ENCODE measurements at places on chromosomes 2 and 18.

DNA sequence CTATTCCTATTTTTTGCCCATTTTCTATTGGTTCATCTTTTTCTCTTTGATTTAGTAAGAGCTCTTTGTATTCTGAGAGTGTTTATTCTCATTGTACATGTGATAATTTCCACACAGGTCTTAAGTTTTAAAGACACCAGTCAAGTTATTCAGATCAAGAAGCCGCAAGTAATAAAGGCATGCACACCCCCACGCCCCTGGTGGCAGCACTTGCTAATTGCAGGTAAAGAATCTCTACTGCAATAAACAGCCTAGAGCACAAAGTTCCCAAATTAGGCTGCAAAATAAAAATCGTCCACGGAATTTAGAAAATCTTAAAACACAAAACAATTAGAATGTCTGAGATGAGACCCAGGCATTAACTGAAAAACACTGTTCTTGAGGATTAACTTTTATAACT, 45.2 kb downstream of the ST3GAL5 start:
- DNase-seq = peak; percentile 40

GRCh38 chr18:5311301-5311989, 15.9 kb upstream of the ZBTB14 start:
- no peak for DNase-seq

DNA sequence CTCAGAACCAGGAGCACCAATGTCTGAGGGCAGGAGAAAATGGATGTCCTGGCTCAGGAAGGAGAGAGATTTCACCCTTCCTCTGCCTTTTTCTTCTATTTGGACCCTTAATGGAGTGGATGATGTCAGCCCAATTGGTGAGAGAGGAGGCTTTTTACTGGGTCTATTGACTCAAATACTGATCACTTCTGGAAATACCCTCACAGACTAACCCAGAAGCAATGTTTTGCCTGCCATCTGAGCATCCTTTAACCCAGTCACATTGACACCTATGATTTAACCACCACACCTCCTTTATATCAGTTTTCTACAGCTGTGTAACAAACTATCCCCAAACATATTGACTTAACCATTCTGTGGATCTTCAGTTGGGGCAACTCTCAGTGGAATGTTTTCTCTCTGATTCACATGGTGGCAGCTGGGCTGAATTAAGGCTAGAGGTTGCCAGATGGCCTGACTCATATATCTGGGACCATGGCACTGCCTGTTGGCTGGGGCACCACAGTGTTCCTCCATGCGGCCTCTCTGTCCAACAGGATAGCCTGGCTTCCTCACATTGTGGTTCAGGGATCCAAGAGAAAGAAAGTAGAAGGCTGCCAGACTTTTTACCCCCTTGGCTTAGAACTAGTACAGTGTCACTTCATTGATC, 18.2 kb upstream of the MBOAT2 start:
- DNase-seq = no peak

- DNase-seq = peak; percentile 62
Observed at GRCh38 chr2:29309090-29310029, 194.1 kb downstream of the CLIP4 start.

GRCh38 chr2:236512267-236512666, 57.4 kb upstream of the ACKR3 start:
- no peak for DNase-seq

- no peak for DNase-seq
Observed at GRCh38 chr2:86224645-86225355, 25.5 kb downstream of the MRPL35 start.

GRCh38 chr2:145654746-145655145, 1134.8 kb upstream of the ZEB2 start:
- DNase-seq = no peak

GRCh38 chr18:21004726-21005125, 106.9 kb downstream of the ROCK1 start:
- no peak for DNase-seq

- DNase-seq = no peak
Observed at GRCh38 chr18:55224086-55224625, 264.9 kb upstream of the CCDC68 start.

DNA sequence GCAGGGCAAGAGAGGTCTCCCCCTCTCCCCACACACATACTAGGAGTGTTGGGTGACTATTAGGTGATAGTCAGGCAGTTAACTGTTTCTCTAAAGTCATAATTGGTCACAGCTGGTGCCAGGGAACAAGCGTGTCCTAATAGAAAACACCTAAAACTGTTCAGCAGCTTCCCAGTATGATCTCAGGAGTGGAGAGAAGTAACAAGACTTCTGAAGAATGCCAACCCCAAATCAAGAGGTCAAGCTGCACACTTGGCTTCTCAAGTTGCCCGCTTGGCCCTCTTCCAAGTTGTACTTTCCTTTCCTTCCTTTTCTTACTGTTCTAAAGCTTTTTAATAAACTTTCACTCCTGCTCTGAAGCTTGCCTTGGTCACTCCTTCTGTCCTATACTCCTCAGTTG, 22.4 kb upstream of the STAT1 start:
- DNase-seq = no peak

GRCh38 chr18:22643731-22644130, 226.0 kb upstream of the CTAGE1 start:
- no peak for DNase-seq

DNA sequence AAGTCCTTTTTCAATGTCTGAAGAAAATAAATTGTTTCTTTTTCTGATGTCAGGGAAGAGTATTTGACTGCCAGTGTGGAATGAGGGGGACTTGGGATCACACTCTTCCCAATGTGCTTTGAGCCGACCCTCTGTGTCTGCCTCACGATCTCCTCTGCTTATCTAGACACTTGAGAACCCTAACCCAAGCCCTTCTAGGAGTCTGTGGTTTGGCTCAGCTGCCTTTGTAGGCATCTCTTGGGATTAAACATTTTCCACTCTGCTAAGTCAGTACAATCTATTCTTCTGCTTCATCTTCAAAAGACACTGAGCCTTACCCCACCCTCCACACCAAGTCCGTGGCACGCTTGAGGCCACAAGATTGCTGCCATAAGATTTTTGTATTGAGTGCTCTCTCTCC, 19.4 kb downstream of the FAM110C start:
- DNase-seq = no peak

GRCh38 chr18:68354176-68354575, 360.7 kb downstream of the TMX3 start:
- DNase-seq = no peak

- DNase-seq = no peak
Observed at GRCh38 chr2:207724113-207724512, 12.7 kb downstream of the CCNYL1 start.

DNA sequence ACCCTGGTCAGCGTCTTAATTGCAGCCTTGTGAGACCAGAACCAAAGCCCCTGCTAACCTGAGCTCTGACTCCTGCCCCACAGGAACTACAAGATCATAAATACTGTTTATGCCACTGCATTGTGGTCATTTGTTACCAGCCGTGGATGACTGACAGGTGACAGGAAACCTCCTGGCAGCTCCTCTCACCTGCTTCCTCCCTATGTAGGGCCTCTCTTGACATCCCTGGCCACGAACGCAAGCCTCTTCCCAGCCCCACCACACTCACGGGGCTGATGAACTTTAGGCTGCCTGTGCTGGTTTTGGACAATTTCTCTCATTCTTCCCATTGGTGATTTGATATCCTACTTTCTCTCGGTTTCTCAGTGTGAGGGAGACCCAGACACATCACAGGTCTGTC, 357.2 kb upstream of the MYT1L start:
- no peak for DNase-seq

GRCh38 chr2:28370354-28370753, 22.3 kb upstream of the FOSL2 start:
- DNase-seq = no peak

- peak; percentile 30 for DNase-seq
Observed at GRCh38 chr2:125745514-125745913, 910.4 kb upstream of the GYPC start.

- no peak for DNase-seq
Observed at GRCh38 chr2:126884861-126885750, 13.6 kb upstream of the TEX51 start.

- DNase-seq = no peak
Observed at GRCh38 chr2:187136646-187137045, 287.7 kb upstream of the ZSWIM2 start.

DNA sequence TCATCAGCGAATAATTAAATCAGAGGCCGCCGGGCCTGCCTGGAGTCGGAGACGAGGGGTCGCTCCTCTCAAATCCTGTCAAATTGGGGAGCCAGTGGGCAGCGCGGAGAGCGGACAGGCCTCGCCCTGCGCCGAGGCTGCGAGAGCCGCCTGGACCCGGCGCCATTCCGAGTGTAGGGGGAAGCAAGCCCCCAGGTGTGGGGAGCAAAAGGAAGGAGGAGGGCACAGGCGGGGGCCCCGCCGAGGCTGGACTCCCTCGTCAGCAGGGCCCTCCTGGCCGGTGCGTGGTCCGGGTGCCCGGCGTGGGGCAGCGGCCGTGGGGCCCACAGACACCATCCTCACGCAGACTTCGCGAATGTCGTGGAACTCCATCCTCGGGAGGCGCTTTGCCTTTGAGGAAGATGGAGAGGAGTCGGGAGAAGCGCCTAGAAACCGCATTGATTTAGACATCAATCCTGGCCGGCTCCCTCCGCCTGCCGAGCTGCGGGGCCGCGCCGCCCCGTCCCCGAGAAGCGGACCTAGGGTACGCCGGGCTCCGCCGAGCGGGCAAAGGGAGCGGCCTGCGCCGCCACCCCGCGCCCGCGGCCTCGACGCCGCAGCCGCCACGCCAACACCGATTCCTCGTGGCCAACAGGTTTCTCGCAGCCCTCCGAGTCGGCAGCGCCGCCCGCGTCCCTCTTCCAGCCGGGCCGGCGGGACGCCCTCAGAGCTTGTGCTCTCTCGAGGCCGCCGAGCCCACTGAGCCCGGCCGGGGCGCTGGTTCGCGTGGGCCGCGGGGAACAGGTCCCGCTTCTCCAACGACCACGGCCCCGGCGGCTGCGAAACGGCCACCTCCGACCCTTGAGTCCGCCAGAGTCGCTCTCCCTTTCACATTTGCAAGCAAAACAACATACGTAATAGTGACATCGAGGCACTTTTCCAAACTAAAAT, 6.7 kb upstream of the ONECUT2 start:
- DNase-seq = no peak

DNA sequence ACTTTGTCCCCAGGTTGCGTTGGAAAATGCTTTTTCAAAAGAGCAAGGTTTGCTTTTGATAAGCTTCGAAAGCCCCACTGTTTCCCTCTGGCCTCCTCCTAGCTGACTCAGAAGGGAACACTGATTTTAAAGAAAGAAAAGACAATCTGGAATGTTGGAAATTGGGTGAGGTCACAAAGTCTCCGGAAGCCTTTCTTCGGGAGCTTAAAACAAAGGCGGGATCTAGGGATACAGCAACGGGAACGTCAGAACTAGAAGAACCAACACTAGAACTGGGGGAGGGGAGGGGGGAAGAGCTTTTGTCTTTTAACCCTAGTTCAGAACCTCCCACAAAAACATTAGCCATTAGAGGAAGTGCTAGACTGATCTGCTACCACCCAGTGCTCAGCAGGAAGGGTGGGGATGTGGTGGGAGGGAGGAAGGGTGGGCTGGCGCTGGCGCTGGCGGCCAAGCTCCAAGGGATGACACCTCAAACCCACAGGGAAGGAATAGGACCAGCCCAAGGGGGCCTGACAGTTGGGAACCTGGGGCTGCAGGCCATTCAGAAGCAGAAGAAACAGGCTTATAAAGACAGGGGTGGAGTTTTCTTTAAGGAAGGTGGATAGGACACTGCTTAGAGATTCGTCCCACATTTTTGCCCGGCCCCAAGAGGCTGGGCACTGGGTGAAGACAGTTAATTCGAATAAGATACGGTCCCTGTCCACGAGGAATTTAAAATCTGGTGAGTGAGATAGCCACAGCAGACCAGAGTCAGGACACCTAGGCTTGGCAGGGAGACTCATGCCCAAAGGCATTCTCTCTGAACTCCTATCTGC, 1.7 kb downstream of the TMSB10 start:
- peak; percentile 16 for DNase-seq

DNA sequence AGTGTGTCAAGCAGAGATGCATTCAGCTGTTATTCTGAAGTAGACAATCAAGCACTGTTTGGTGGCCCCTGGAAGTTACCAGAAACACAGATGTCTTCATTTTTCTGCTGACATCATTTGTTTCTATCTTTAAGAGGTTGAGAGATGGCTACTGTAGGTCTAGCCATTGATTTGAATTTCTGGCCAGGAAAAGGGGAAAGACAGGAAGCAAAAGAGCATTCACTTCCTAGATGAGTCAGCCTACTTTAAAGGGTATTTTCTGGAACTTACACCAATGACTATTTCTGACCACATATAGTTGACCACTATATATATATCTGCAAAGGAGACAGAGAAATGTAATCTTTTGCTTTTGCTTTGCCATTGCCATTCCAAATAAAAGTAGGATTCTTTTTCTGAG, 900.1 kb upstream of the SOX11 start:
- DNase-seq = no peak

DNA sequence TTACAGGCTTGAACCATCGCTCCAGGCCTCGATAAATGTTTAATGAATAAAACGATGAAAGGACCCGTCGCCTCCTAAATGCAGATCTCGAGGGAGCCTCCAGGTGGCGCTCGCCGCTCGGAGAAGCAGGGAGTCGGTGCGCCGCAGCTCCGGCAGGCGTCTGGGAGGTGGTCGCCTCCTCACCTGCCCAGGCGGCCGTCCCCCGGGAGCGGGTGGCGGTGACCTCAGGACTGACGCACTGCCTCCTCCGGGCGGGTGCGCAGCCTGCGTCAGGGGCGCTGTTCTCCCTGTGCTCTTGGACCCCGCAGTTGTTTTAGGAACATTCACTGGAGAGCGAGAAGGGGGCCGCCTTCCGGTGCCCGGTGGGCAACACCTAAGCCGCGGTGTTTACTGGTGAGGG, 38.6 kb upstream of the POLE4 start:
- peak; percentile 86 for DNase-seq

DNA sequence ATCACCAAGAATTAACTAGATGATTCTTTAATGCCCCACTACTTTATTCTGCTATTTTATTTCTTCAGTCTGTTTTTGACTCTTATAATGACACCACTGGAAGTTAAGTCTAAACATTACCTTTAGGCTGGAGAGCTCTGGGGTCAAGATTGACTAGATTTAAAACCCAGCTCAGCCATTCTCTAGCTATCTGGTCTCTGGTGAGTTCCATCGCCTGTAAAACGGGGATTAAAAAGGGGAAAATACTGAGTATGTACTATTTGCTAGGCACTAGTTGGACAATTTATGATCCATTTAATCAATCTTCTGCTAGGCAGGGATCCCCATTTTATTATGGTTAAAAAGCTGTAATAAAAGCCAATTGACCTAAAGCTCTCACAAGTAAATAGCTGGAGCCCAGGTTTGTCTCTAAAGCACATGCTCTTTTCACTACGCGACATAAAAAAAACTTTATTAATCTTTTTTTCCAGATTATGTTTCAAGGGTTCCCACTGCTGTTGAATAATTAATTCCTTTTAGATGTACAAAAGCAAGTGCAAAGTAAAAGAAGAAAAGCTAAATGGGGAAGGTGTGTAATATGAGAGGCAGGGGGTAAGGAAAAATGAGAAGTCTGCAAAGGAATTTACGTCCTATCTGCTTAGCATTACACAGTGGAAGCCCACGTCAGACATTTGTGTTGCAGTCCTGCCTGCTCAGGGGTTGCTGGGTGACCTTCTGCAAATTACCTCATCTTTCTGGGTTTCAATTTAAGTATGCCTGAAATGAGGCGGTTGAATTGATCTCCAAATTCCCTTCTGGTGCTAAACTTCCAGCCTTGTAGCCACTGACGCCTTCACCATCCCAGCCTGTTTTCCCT, 918 bp upstream of the NABP1 start:
- DNase-seq = peak; percentile 54
